ENCODE measurements at places on chromosomes 7 and 10.

DNA sequence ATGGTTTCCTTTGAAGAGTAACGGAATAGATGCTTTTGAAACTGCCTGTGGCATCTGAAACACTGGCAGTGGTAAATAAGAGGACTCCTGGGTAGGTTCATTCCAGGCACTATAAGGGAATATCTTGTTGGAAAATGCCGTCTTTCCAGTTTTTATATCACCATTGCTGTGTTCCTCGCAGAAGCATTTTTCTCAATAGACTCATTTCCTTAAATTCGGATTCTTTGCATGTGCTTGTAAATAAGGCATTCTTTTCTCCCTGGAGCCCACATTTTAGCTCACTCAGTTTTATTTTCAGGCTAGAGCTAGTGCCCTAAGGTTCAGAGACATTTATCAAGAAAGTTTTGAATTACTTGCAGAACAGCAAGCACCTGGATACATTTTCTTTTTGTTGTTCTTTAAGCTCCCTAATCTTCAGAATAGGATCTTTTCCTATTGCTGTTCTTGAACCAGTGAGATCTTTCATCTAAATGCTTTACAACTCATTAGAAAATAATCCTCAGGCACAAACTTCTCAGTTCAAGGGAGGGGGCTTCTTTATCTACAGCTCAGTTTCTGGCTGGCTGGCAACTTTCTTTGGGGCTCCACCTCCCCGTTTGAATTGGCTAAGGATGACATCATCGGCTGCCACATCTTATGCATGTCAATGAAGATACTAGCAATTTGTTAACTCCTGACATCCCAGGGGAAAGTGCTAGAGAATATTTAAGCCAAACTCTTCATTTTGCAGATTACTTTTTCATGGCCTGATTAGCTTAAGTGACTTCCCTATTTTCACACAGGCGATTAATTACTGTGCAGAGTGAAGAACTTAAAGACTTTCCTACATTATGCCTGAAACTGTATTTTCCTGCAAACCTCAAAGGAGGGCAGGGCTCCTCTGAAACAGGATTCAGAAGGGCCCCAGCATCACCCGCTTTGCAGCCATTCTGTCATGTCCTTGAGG lies 133.7 kb upstream of the RSU1 start:
- DNase-seq, result peak; percentile 42

GRCh38 chr10:53574024-53574423 lies 801.4 kb upstream of the MBL2 start:
- no peak for DNase-seq

DNA sequence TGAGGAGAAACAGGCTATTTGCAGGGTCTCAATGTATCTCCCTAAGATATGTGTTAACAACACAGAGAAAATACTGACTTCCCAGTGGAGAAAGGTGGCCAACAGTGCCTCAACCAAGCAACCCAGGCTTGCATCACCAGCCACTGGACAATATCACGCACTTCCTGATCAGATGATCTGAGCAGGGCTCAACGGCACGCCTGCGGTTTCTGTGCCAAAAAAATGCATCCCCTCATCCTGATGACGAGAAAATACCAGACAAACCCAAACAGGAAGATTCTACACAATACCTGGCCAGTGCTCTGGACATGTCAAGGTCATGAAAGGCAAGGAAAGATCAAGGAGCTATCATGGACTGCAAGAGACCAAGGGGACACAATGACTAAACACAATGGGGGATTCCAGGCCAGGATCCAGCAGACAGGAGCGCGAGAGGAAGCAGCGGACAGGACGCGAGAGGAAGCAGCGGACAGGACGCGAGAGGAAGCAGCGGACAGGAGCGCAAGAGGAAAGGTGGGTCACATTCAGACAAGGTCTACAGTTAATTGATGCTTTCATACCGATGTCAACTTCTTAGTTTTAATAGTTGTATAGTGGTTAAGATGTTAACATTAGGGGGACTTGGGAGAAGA lies 51.1 kb downstream of the GNA12 start:
- no peak for DNase-seq

- no peak for DNase-seq
Observed at GRCh38 chr7:137572056-137572784, 228.7 kb upstream of the PTN start.

GRCh38 chr10:88097092-88097516 lies 233.7 kb downstream of the PTEN start:
- no peak for DNase-seq

DNA sequence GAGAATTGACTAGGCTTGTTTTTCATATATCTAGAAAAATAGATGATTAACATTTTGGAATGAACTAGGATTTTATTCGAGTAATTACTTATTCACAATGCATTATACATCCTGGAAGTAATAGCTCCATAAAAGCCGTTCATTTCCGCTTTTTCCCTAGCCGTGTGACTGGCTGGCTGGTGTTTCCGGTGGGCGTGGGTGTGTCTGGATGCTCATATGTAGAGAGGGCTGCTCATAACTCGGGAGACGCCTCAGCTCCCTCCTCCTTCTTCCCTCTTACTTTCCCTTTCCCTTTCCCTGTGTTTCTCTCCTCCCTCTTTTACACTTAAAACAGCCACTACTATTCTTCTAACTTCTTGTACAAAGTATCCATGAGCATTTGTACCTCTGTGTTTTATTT lies 187.7 kb upstream of the VSTM2A start:
- no peak for DNase-seq

DNA sequence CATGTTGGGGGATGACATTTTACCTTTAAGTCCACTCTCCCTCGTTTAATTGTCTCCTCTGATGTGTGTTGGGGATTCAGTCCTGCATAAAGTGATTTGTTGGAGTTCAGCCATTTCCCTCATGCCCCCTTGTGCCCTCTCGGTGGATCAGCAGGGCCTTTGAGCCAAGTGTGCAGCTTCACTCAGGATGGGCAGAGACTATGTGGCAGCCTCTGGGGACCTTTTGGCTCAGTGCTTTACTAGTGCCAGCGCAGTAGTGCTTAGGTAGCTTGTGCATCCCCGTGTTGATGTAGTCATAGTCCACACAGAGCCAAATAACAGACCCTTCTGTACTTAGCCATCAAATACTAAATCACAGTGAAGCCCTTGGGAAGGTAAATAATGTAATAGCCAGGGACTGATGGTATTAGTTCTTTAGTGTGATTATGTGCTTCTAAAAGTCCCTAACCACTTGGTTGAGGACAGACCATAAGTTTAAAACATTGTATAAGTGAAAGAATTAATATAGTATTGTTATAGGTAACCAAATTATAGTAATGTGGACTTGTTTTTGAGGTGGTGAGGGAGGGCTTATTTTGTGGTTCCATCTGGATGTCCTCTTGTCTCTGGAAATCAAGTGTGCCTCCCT lies 11.4 kb downstream of the BUB3 start:
- DNase-seq, result no peak

DNA sequence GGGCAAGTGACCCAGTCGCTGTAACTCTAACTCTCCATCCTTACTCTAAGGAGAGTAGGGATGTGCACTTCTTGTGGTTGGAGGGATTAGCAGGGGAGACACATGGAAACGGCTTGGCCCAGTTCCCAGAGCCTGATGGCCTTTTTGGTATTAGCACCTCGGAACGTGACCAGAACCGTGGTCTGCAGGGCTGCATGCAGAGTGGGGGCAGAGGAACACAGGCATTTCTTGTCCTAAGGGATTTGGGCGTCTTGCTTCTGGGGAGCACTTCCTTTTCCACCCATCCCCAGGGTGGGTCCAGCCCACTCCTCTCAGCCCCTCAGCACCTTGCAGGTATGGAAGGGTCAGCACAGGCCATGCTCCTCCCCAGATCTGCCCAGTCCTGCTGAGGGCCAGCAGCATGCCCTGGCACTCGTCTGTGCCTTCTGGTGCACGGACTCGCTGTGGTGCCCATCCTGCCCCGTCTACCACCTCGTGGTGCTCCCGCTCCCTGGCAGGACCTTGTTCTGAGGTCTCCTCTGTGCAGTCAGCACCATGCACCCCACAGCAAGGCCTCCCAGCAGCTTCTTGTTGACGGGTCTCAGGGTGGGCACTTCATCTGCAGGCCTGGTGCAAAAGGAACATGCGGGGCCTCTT lies 109.6 kb downstream of the ACTR3B start:
- no peak for DNase-seq

DNA sequence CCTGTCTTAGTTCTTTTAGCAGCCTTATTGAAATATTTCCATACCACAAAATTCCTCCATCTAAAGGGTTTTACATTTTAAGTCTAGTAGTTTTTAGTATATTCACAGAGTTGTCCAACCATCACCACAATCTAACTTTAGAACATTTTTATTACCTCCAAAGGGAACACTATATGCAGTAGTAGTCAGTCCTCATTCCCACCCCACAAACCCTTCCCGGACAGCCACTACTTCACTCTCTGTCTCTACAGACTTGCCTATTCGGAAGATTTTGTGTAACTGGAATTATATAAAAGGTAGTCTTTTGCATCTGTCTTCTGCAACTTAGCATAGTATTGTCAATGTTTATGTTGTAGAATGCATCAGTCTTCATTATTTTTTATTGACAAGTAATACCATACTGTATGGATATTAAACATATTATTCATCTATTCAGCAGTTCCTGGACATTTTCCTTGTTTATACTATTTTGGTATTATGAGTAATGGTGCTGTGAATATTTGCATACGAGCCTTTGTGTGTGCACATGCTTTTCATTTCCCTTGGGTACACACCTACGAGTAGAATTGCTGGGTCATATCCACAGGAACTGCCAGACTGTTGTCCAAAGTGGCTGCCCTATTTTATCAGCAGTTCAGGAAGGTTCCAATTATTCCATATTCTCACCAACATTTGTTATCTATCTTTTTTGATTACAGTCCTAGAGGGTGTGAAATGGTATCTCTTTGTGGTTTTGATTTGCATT lies 60.9 kb upstream of the LANCL2 start:
- no peak for DNase-seq

- DNase-seq, result no peak
Observed at GRCh38 chr7:153061910-153062528, 302.5 kb downstream of the ACTR3B start.

DNA sequence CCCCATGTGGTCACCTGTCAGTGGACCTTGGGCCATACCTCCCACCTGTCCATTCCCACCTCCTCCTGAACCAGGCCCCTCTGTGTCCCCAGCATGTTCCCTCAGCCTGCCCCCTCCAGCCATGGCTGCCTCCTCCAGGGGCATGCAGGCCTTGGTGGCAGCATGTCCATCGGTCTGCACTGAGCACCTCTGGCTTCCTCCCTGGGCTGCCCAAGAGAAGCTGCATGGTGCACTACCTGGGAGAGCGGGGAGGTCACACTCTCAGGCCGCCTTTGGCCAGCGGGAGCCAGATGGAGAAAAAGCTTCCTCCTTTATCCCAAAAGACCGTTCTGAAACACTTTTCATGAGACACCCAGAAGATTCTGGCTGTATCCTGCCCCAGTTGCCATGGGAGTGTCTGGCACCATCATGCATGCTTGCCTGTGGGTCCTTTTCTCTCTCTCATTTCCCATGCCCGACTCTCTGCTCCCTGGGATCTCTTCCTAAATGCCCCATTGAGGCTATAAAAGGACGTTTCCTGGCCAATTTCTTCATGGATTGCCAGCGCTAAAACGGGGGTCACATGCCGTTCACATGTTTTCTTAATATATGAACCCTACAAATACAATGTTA lies 45.5 kb upstream of the MGMT start:
- DNase-seq, result no peak

GRCh38 chr10:114064151-114065048 lies 20.7 kb downstream of the ADRB1 start:
- no peak for DNase-seq

DNA sequence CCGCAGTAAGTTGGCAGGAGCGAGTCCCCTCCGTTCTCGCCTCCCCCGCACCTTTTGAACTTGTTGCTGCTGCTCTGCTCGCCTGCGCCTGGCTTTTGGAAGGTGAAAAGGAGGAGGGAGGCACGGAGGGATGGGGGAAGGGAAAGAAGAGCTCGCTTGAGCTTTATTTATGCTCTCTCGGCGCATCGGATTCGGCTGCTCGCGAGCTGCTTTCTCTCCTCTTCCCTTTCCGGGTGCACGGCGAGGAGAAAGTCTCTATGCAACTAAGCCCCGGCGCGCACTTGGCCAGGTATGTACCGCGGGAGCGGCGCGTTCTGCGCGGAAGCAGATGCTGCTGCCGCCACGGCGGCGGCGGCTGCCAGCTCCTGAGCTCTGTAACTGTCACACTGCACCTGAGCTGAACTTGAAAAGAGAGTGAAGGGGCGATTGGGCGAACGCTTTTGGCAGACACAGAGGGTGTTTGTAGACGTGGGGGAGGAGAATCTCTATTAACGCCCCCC lies 551 bp downstream of the KCND2 start:
- DNase-seq, result peak; percentile 16

DNA sequence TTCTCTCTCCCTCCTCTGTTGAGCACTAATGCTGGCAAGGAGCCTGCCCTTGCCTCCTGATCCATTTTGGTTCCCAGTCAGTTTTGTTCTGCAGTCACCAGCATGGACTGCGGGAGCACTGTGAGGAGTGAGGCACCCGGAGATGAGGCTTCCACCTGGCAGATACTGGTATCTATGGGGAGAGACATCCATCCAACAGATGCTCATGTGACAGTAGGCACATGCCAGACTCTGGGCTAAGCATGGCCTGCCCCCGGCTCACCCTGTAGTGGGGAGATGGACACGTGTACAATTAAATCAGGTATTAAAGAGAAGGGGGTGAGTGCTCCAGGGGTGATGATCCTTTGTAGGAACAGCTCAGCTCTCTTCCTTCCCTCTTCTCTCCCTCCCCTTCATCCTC lies 74.0 kb upstream of the PODXL start:
- no peak for DNase-seq

GRCh38 chr7:101728128-101728527 lies 89.3 kb upstream of the CUX1 start:
- DNase-seq, result no peak

DNA sequence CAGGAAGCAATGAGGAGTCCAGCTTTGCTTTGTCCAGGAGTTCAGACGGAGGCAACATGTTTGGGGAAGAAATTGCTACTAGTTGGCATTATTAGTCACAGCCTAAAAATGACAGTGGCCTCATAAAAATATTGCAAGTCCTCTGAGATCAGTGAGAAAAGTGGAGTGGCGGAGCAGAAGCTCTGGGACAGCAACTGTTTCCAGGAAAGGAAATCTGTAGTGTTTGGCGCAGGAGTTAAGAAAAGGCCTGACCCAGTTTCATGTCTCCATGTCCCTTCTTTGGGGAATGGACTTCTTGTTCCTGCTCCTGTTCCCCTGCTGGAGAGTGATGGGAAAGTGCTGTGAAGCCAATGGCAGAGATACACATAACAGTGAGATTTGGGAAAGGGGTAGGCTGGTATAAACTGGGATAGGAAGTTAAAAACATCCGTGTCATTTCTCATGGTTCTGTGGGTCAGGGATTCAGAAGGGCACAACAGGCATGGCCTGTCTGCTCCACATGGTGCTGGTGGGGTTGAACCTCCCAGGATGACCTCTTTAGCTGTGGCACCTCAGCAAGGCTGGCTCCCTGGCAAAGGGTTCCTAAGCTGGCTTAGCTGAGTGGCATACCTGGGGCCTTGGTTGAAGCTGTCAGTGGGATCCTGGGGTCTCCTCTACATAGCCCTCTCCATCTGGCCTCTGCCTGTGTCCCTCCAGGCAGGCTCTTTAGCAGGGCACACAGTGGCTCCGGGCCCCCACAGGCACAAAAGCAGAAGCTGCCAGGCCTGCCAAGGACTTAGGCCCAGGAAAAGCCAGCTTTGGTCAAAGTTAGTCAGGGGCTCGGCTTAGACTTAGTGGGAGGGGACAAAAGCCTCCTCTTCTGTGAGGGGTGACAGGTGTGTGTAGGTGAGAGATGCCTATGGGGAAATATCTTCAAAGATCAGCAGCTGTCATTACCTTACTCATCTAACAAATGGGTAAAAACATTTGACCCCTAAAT lies 77.7 kb downstream of the WDFY4 start:
- DNase-seq, result no peak

GRCh38 chr10:108097258-108097657 lies 932.8 kb upstream of the SORCS1 start:
- DNase-seq, result no peak

- no peak for DNase-seq
Observed at GRCh38 chr7:114864278-114864677, 57.6 kb upstream of the MDFIC start.

Data from AG08396 (cell line).